Left renal pelvis (tissue), 4 donors: ENCODE measurements at places on chromosomes 2 and 18. TPM values are rescaled to one million over a fixed set of nuclear protein-coding genes. Genes with fewer than 3 reads are reported as not detected.

The DQX1 gene
- polyA plus RNA-seq: 0.35 TPM

The HOXD8 gene
- 245 TPM for polyA plus RNA-seq

- DNase-seq: no peak
These were observed 71.5 kb downstream of the TMEM247 start for GRCh38 chr2:46550686-46551404.

GRCh38 chr2:38092196-38092902 lies 16.4 kb upstream of the CYP1B1 start:
- DNase-seq: no peak

DNA sequence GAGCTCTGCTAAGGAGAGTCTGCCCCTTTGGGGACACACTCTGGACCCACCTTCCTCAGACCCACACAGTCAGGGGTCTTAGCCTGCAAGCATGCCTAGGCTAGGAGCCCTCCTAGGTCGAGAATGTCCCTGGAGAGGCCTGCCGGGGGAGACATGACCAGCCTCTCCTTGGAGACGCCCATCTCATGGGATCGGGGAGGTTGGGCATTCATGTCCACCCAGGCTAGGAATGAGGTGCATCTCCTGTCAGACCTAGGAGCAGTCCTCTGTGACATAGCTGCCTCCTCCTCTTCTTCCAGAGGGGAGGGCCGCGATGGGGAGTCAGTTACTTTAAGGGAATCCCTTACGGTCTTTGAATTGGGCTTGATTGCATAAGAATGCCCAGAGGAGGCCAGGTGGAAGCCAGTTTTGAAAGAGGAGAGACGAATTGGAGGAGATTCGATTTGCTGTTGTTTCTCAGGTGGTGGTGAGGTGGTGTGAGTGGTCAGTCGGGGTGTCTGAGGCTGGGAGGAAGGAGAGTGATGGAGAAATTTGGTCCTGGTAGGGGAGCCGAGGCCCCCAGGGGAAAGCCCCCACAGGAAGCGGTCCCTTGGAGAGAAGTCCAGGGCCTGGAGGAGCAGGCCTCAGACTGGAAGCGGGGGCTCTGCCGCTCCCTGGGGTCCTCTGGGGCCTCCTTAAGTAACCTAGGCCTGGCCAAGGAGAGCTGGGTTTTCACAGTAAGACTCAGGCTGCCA lies 241.3 kb downstream of the DYSF start:
- DNase-seq: no peak

GRCh38 chr2:37026050-37026449 lies 58.1 kb downstream of the HEATR5B start:
- no peak for DNase-seq

- DNase-seq: no peak
These were observed 787.7 kb downstream of the CCDC85A start for GRCh38 chr2:56971383-56971974.

GRCh38 chr2:31251018-31251417 lies 17.1 kb downstream of the EHD3 start:
- DNase-seq: no peak

GRCh38 chr18:63683152-63683551 lies 19.6 kb upstream of the SERPINB11 start:
- no peak for DNase-seq
